Activated CD8-positive, alpha-beta memory T cell treated with anti-CD3 and anti-CD28 coated beads for 24 hours (primary cell): ENCODE measurements at places on chromosomes 11 and 22.

DNA sequence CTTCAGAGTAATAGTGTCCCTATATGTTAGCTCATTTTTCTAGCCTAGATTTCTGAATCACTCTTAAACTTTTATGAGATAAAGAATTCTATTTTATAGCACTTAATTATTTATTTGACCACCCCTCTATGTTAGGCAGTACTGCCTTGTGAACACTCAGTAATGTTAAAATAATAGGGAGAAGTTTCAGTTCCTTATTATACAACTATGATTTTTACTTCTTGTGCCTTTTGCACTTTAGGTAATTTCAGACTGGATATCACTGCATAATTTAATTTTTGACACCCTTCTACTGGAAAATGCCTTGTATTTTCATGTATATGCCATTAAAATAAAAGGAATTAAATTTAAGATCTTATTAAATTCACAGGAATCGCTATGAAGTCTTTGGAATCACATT lies 3.1 kb downstream of the BCO2 start:
- no peak for DNase-seq

DNA sequence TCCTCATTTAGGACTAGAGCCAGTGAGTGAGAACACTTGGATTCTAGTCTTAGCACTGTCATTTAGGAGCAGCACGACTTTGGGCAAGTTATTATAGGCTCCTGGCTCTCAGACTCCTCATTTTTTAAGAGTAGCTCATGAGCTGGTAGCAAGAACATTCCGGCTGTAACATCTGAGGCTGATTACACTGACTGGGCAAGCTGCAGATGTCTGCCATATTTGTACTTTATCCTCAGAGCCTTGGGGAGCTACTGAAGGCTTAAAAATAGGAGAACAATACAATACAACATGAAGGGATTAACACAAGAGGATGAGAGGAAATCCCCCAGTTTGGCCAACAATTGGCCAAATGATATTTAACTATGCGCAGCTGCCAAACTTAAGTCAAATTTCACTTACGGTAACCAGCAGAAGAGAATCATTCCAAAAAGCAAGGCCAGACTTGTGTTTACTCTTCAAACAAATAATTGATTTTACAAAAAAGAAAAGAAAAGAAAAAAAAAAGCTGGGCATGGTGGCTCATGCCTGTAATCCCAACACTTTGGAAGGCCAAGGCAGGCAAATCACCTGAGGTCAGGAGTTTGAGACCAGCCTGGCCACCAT lies 113.1 kb upstream of the ARHGAP42 start:
- DNase-seq: no peak

DNA sequence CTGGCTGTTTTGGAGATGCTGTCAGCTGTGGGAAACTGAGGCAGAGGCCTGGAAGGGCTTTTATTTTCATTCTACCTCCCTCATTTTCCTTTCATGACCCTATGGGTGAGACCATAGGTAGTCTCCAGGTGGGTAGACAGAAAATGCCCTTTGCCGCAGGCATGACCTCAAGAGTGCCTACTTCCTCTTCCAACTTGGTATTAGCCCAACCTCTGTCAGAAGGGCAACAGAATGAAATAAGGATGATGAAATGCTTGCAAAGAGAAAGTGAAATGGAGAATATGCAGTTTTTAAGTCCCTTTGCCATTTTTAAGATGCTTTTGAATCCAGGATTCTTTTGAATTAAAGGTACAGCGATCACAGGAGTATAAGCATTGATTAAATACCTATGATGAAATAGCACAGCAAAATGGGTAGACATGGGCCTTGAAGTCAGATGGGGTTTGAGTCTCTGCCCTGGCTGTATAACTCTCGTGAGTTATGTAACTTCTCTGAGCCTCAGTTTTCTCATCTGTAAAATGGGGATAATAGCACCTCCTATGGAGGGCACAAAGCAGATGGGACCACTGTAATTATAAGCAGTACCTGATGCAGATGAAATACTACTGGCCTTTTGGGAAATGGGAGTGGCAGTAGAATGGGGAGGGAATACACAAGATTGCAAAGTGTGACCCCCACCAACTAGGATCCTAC lies 3.7 kb downstream of the ASPHD2 start:
- no peak for DNase-seq

- no peak for DNase-seq
Observed at GRCh38 chr11:109971184-109971523, 122.0 kb upstream of the ZC3H12C start.

DNA sequence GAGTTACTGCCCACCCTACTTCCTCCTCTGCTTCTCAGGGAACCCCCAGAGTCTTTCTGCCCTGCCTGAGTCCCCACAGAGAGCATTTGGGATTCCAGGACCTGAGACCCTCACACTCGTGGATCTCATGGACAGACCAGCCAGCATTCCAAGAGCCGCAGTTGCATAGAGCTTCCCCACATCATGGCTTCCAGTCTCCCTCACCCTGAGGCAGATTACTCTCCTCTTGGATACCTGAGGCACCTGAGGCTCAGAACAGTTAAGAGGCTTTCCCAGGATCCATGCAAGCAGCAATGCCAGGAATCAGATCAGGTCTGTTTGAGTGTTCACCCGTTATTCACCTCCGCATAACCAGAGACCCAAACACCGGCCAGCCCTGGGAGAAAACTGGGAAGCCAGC lies 102.2 kb downstream of the TRIM29 start:
- no peak for DNase-seq
